Astrocyte of the cerebellum (primary cell): ENCODE measurements at places on chromosomes 4 and X.

GRCh38 chr4:153603258-153603657 is 80.8 kb upstream of the TLR2 start:
- DNase-seq: no peak

GRCh38 chrX:72120837-72121236 is 10.9 kb downstream of the RTL5 start:
- DNase-seq: no peak

- no peak for DNase-seq
Observed at GRCh38 chrX:19772822-19773628, 114.4 kb downstream of the SH3KBP1 start.

DNA sequence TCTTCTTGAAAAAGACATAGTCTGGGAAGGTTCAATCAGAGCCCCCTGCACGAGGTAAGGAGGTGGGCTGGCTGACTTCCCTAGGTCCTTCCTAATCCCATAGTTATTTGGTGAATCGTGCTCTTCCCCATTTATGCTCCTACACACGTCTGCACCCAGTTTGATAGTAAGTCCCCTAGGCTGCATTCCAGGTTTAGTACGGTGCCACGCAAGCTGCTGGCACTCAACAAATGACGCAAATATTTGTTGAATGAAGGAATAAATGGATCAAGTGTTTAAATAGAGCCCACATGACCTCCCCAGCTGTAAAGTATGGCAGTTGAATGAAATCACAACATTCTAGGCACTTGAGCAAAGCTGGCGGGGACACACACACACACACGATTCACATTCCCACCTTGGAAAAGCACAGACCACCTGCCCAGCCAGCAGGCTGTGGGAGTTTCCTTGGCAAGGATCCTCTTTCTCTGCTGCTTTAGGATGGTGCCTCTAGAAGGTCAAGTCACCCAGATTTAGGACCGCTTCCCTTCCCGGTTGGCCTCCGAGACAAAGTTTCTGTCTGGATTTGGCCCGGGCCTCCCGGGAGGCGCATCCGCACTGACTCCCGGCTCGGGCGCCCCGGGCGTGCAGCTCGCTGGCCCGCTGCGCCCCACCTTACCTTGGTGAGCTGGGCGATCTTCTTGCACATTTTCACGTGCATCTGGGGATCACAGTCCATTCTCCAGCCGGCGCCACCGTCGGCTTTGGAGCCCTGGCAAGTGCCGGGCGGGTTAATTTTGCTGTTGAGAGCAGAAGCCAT is 721 bp downstream of the FAM184B start:
- no peak for DNase-seq

DNA sequence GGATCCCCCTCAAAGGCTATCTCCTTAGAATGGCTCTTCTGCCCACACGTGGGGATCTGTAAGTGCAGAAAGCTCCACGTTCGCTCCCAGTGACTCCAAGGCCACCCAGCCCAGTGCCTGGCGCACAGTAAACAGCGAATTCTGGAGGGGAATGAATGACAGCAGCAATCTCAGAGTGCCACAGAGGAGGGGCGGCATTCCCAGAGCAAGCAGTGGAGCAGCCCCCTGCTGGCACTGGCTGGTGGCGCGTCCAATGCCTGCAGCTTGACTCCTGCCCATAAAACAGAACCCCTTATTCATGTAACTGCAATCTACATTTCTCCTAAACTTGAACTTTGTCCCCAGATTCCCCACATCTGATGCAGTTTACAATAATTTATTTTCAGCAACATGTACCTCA is 6.9 kb upstream of the HELT start:
- no peak for DNase-seq

GRCh38 chr4:110268790-110269189 is 70.4 kb upstream of the ELOVL6 start:
- no peak for DNase-seq

DNA sequence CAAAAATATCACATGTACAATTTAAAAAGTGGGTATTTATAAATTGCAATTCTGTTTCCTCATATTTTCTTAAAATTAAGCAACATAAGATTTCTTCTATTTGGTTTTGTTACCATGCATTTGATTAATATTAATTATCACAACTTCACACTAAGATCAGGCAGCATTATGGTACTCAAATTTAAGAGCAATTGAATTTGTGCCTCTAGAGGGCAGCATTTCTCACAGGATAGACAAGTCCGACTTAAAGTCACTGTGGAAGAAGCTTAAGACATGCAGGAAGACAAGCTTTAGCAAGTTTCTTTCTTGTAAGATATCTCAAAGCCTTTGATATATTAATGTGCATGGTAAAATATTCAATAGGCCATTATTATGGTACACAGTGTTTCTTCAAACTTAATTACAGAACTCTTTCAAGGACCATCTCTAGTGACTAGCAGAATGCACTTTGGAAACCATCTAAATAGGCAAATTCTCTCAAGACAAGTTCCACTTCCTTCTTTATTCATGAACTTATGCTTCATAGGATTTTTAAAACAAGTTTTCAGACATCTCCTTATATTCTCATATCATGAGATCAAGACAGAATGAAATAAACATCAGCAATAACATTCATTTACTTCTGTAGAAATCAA is 35.0 kb downstream of the FBXW7 start:
- DNase-seq: peak; percentile 95

- DNase-seq: no peak
Observed at GRCh38 chr4:150126201-150126863, 48.1 kb downstream of the DCLK2 start.

DNA sequence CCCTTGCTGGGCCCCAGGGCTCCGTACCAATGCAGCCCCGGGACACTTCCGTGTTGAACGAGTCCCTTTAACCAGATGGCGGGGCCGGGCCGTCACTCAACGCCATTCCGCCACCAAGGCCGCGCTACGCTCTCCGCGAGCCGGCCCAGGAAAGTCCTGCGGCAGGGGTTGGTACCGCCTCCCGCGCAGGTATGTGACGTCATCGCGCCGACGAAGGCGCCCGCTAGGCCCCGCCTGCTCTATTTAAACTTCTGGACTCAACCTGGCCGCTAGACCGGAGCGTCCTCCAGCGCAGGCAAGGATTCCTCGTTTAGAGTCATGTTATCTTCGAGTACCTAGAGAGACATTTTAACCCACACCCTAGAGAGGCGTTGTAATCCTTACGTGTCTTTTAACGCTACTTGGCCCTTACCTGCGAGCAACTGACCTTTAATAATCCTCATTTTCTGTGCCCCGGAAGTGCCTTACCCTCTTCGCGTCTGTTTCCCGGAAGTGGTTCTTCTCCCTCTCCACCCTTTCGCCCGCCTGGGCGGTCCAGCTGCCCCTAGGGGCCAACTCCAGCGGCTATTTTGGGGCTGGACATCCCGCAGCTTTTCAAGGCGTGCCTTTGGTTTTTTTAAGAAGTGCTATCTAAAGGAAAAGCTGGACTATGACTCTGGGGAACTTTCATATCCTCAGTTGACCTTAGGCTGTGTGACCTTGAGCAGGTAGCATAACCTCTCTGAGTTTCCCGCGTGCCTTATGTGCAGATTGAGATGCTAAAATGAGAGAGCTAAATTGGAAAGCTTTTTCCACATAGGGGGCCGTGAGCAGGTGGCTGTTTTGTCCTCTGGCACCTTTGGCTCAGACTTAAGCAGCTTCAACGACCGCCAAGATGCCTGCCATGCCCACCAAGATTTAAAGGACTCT is at the start of gene PNPLA4:
Gene PNPLA4, minus strand, starts transcription at position 155 of the 909 bp plus-strand sequence. CDS start 1,294 bp downstream, outside the sequence.
- DNase-seq: peak; percentile 18

DNA sequence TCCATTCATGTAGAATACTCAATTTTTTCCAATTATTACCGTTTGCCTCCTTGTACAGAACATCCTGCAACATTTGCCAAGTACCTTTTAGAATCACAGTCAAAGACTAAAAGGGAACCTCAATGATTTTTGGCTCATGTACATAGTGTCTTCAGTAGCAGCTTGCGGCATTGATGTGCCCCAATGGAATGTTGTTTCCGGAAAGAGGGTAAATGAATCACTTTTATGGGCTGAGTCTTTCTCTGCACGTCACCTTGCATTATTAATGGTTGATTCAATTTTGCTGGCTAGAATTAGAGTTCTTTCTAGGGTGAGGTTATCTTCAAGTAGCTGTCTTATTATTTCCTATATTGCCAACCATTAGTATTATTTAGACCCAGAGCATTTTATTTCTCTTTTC is 116.9 kb upstream of the GABRA2 start:
- no peak for DNase-seq

DNA sequence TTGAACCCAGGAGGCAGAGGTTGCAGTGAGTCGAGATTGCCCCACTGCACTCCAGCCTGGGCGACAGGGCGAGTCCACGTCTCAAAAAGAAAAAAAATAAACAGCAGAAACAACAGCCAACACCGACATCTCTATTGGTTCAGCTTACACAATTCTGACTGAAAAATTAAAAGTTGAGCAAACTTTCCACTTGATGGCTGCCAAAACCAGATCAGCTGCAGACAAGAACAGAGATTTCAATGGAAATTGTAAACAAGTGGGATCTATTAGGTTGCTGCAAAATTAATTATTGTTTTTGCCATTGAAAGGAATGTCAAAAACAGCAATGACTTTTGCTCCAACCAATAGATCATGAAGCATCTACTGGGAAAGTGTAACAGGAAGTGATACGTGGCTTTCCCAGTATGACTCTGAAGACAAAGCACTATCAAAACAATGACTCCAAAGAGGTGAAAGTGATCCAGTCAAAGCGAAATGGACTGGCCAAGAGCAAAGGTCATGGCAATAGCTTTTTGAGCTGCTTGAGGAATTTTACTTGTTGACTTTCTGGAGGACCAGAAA is 26.3 kb downstream of the UPF3B start:
- DNase-seq: no peak

GRCh38 chrX:24166078-24166477 is 16.5 kb downstream of the ZFX start:
- no peak for DNase-seq

DNA sequence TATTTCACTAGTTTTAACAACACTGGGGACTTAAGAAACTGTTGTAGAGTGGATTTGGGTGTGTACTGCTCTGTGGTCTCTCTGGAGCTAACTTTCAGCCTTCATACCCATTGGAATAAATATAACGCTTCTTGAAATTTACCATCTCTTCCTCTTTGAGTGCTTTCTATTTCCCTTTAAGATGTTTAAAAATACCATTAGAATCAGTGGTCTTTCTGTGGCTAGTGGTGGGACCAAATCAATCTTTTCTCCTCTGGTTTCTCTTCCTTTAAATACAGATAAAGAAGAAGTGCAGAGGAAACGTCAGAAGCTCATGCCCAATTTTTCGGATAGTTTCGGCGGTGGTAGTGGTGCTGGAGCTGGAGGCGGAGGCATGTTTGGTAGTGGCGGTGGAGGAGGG is 92.0 kb downstream of the NFKB1 start:
- DNase-seq: no peak

DNA sequence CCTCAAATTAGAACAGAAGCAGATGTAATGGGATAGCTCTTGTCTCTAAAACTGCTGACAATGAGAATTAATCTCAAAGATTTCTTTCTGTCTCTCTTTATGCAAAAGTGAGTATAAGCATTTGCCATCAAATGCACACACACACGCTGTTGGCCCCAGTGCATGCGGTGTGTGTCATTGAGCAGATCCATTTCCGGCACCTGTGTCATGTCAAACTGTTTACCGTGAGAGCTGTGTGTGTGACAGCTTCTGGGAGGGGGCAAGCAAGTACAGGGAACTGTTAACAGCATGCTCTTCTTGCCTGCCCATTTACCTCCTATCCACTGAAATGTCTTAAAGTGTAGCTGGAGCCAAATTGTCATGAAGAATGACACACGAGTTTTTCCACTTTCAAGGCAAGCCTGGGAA is 297.9 kb upstream of the FAT4 start:
- DNase-seq: no peak

GRCh38 chrX:63782515-63782914 is 2.5 kb downstream of the ARHGEF9 start:
- no peak for DNase-seq

DNA sequence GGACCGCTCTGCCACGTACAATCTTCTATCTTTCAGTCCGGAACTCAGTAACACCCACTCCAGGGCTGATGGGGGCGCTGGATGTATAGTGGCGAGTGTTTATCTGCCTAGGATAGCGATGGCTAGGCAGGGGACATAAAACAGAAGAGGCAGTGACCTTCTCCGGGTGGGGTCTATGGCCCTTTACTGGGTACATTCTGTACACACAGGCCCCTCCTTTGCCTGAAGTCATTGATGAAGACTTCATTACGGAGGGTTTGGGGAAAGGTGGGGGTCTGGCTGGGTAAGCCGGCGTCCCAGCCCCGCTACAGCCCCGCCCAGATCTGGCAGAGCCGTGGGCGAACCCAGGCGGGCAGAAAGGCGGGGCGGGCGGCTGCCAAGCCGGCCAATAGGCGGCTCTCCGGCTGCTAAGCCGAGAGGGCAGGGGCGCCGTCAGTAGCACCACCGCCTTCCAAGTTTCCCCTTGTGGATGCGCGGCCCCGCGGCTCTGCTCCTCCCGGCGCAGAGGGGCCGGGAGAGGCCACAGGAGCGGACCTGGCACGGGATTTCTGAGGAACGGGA is at the start of gene CHST7:
Gene CHST7, plus strand, starts transcription at position 435 of the 561 bp plus-strand sequence. CDS start 167 bp downstream, outside the sequence.
- no peak for DNase-seq

GRCh38 chrX:66328950-66329596 is 165.0 kb downstream of the HEPH start:
- no peak for DNase-seq

GRCh38 chr4:114694770-114695169 is 96.2 kb downstream of the UGT8 start:
- DNase-seq: peak; percentile 31
